ENCODE measurements at places on chromosomes 6 and 20. TPM values are rescaled to one million over a fixed set of nuclear protein-coding genes. Genes with fewer than 3 reads are reported as not detected.

The SLC22A23 gene
- 6.5 TPM for total RNA-seq

The EMILIN3 gene
- under 0.01 TPM for total RNA-seq

The CBLN4 gene
- not detected for total RNA-seq

The HSPA1L gene
- total RNA-seq, result 0.78 TPM

The ENPP1 gene
- 3.6 TPM for total RNA-seq

The LTB gene
- total RNA-seq, result not detected

The NMBR gene
- total RNA-seq, result not detected

The FLRT3 gene
- 4.8 TPM for total RNA-seq

The OR12D3 gene
- not detected for total RNA-seq

The TFAP2D gene
- not detected for total RNA-seq

The DCDC2 gene
- total RNA-seq, result not detected

The SNAP25 gene
- total RNA-seq, result 6.6 TPM

The C6orf52 gene
- 3.9 TPM for total RNA-seq

The MBOAT1 gene
- total RNA-seq, result 2.0 TPM

The RCAN2 gene
- total RNA-seq, result 5.9 TPM

The VWA7 gene
- not detected for total RNA-seq

The ETV7 gene
- 0.48 TPM for total RNA-seq

Data from epithelial cell of alveolus of lung (primary cell).